KBM-7 (cell line): ENCODE measurements at places on chromosomes 2 and 18.

DNA sequence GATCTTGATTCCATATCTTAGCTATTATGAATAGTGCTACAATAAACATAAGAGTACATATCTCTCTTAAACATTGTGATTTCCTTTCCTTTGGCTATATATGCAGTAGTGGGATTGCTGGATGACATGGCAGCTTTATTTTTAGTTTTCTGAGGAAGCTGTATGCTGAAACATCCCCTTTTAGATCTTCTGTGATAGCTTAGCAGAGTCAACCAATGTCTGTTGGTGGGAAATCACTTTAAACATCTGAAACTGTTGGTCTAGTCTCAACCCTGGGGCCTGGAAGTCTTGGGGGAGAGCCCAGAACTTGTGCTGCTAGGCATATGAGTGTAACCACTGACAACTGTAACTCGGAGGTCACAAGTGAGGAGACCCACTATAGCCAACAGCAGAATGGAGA lies 378.6 kb upstream of the SLC14A2 start:
- no peak for DNase-seq

DNA sequence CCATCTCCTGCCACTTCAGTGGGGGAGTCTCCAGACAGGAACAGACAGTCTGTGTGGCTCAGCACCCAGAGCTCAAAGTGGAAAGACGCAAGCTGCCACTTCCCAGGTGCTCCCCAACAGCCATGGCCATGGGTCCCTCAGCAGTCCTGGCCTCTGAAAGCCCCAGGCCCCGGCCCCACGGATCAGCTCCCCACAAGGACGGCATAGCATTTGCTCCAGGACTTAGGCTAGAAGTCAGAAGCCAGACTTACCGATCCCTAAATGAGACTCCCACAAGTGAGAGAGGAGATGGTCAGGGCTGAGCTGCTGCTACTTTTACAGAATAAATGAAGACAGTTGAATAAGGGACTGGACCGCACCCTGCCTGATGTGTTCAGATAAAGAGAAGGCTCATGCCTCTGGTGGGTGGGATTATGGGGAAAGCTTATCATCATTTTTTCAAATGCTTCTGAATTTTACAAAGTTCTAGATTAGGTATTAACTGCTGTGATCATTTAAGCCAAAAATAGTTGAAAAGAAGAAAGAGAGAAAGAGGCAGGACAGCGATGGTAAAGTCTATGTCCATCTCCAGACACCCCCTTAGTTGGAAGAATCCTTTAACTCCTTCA lies 50.5 kb downstream of the ADD2 start:
- no peak for DNase-seq

DNA sequence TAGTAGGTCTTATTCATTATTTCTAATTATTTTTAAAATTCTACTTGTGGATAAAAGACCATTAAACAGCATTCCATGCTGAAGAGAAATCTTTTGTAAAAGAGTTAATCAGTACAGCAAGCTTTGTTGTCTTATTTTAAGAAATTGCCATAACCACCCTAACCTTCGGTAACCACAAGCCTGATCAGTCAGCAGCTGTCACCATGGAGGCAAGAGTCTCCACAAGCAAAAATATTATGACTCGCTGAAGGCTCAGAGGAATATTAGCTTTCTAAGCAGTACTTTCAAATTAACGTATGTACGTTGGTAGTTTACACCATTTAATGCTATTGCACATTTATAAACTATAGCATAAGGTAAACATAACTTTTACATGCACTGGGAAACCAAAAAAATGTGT lies 650.5 kb upstream of the LINC00305 start:
- DNase-seq = no peak

GRCh38 chr2:66689456-66690051 lies 254.6 kb downstream of the MEIS1 start:
- no peak for DNase-seq
